ENCODE measurements at places on chromosomes 12 and 14. TPM values are rescaled to one million over a fixed set of nuclear protein-coding genes. Genes with fewer than 3 reads are reported as not detected.

- DNase-seq: no peak
Observed at GRCh38 chr12:53594897-53595615, 31.1 kb downstream of the ATF7 start.

Gene ADCY4
- total RNA-seq: 71.9 TPM

Gene ADAM20
- 0.78 TPM for total RNA-seq

Gene USP44
- 0.35 TPM for total RNA-seq

Gene CDCA4
- total RNA-seq: 2.3 TPM

DNA sequence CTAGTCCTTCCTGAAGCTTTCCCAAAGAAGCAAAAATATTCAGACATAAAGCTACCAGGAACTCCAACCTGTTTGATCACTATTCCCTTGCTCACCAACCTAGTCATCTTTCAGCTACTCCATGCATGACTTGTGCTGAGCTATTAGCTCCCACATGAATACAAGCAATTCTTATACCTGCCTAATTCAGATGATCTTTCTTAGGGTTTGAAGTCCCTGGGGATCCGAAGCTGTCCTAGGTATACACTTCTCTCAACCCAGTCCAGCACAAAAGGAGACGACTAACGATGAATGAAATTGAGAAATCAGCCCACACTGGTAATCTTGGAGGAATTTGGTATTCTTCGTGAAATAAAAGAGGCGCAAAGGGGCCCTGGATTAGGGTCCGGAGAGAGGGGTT is 631 bp upstream of the PTGR2 start:
- no peak for DNase-seq

- no peak for DNase-seq
Observed at GRCh38 chr14:82759656-82760055, 1226.0 kb upstream of the SEL1L start.

DNA sequence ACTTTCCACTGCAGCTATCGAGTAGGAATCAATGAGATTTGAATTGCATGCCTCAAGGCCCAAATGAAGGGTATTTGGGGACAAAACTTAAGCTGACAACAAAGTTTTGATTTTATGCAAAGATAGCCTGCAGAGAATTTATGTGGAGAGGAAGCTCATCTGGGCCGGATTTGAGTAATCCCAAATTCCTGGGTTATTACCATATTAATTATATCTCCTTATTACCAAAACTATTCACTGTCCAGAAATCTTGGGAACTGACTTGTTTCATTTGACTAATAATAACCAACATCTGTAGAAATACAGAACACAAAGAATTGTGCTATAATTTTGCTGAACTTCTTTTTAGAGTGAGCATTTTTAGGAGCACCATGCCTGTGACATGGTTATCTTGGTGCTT is 70.4 kb downstream of the KITLG start:
- no peak for DNase-seq

- no peak for DNase-seq
Observed at GRCh38 chr12:19430988-19431387, 8.3 kb upstream of the AEBP2 start.

Measured in cardiac septum (tissue), 1 donor.